ENCODE measurements at places on chromosomes 4 and X.

- DNase-seq, result no peak
Observed at GRCh38 chr4:99033956-99034355, 38.4 kb downstream of the METAP1 start.

DNA sequence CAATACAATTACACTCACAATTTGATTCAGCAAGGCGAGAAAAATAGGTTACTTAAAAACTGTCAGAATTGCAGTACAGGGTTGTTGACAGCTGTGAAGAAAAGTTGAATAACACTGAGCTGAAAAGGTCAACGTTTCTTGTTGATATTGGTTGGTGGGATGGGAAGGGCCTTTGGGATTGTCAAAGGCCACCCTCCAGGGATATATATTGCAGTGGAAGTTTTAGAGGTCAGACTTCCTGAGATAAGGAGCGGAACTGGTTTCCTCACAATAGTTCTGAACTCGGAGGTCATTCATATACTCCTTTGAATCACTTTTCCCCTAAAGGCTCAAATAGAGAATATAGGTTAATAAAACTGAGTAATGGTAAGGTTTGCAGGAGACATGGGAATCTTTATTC, 417.2 kb downstream of the RAPGEF2 start:
- DNase-seq, result no peak

- no peak for DNase-seq
Observed at GRCh38 chrX:40099055-40099958, 1.5 kb upstream of the BCOR start.

DNA sequence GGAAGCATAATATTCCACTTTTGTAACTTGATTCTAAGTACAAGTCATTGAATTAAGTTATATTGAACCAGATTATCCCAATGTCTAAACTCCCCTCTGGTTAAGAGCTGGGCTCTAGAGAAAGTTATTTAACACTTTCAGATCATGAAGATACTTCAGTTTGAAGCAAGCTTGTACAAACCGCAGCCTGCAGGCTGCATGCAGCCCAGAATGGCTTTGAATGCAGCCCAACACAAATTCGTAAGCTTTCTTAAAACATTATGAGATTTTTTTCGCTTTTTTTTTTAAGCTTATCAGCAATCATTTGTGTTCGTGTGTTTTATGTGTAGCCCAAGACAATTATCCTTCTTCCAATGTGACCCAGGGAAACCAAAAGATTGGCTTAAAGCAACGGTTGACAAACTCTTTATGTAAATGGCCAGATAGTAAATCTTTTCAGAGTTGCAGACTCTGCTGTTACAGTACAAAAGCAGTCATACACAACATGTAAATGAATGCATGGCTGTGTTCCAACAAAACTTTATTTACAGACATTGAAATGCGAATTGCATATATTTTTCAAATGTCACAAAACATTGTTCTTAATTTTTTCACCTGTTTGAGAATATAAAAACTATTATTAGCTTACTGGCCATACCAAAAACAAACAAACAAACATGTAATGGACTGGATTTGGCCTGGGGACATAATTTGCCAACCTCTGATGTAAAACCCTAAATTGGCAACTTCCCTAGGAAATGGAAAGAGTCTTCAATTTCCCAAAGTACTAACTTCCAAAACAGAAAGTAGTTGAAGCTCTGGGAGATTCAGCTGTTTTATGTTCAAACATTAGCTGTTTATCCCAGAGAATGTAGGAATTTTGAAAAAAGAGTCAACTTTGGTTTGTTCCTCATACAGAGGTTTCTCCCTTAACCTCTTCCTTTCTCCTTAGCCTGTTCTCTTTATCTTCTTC, 201.1 kb upstream of the MBNL3 start:
- DNase-seq, result no peak

- DNase-seq, result no peak
Observed at GRCh38 chr4:75848891-75849290, 53.4 kb downstream of the PPEF2 start.

GRCh38 chr4:54683616-54684346, 26.0 kb downstream of the KIT start:
- peak; percentile 33 for DNase-seq

DNA sequence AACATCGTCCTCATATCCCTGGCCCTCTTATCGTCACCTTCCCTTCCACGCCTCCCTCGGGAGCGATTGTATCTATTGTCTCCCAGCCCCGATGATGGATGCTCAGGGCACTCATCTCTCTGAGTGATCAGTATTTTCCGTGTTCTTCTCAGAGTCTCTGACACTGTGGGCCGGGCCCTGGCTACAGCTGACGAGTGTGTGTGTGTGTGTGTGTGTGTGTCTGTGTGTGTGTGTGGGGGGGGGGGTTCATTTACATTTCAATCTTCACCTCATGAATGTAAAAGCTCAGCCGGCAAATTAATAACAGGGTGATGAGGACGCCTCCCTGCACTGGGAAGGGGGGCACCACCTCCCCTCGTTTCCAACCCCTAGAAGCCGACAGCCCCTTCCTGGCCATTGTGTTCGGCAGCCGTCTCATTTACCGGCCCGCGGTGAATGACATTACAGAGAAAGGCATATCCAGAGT, 159.5 kb downstream of the SHOX start:
- no peak for DNase-seq

GRCh38 chr4:144646523-144647094, 653 bp downstream of the HHIP start:
- no peak for DNase-seq

DNA sequence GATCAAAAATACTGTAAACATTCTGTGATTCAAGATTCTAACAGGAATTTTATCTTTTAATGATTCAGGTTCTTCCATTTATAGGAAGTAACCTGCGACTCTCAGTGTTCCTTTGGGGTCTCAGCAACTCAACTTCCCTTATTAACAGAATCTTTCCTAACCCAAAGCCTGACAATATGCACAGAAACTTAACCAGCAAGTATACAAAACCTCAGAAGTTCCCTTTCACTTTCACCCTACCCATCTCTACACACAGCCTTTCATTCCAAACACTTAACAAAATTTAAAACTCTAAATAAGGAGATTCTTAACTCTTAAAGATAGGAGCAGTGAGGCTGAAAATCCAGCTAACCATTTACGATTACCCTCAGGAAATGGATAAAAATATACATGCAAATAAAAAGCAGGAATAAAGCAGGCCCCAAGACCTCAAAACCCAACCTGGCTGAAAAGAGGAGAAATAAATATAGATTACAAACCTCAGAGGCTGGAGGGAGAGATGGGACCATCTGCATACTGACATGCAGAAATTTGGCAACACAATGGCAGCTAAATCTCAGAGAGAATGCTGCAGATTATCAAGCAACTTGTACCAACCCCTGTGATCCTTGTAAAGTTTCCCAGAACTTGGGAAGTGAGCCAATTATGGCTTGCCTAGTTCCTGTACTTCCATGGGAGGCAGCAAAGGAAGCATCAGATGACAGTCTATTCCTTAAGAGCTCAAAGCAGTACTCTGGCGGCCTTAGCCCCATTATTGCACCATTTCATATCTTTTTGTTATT, 101.0 kb downstream of the ATP11C start:
- DNase-seq, result no peak

GRCh38 chr4:56261027-56261426, 126.3 kb downstream of the AASDH start:
- DNase-seq, result no peak

GRCh38 chr4:1057403-1057745, 45.9 kb downstream of the FGFRL1 start:
- DNase-seq, result no peak

- DNase-seq, result no peak
Observed at GRCh38 chr4:147590249-147590920, 26.8 kb upstream of the TMEM184C start.

- DNase-seq, result no peak
Observed at GRCh38 chrX:93346309-93346708, 327.1 kb downstream of the NAP1L3 start.
